B cell (primary cell): ENCODE measurements at places on chromosomes 4 and X. TPM values are rescaled to one million over a fixed set of nuclear protein-coding genes. Genes with fewer than 3 reads are reported as not detected.

DNA sequence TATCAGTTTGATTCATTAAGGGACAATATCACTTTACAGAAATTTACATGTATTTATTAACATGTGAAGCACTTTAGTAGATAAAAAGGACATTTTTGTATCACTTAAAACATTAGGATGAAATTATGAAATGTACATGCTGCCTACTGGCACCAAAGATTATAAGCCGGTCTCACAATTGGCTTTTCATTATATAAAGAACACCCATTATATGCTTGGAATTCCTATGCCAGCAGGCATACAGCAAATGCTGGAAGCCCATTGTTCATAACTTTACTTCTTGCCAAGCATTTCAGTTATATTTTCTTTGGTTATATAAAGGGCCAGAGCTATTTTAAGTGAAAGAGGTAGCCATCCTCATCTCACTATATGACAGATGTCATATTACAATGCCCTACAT is 145.9 kb downstream of the DMD start:
- H3K27ac ChIP-seq = no peak overlapping the region
- no peaks in the 10 kb centered on the region for H3K36me3 ChIP-seq
- H3K27me3 ChIP-seq = no peaks in the 10 kb centered on the region
- no peaks in the 10 kb centered on the region for H3K4me1 ChIP-seq
- no peak overlapping the region for H3K4me3 ChIP-seq

DNA sequence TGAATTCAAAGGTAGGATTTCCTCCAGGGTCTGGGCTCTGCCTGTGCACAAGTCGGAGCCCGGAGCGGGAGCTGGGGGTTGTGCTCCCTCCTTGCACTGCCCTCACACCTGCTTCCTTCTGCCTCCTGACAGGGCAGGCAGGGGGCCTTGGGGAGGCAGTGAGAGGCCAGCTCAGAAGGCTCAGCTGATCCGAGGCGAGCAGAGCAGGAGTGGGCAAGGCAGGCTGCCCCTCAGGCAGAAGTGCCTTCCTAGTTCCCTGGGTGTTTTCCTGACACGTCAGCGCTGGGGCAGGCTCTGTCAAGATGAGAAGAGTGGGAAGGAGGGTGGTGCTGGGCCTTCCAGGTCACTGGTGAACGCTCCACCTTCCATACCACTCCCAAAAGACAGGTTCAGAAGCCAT is 5.5 kb upstream of the IRAK1 start:
- no peak for DNase-seq
- H3K4me1 ChIP-seq = peaks cover 6% of the 10 kb centered on the region
- H3K4me3 ChIP-seq = no peak overlapping the region

DNA sequence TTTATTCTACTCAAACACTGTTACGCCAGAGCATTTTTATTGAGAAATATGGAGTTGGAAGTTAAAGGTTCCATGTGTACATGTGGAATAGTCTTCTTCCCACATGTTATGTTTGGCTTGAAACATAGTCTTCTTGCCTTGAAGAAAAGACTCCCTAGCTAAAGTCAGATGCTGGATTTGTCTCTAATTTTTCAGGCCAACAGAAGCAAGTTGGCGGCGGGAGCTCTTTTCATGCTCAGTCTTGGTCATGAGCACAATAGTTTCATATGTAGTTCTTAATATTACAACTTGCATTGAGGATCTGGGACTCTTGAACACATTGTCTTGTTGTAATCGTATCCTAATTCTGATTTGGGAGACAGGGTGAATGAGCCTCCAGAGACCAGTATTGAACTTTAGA is 19.4 kb downstream of the SEPTIN11 start:
- no peak overlapping the region for H3K4me3 ChIP-seq
- no peaks in the 10 kb centered on the region for H3K4me1 ChIP-seq

DNA sequence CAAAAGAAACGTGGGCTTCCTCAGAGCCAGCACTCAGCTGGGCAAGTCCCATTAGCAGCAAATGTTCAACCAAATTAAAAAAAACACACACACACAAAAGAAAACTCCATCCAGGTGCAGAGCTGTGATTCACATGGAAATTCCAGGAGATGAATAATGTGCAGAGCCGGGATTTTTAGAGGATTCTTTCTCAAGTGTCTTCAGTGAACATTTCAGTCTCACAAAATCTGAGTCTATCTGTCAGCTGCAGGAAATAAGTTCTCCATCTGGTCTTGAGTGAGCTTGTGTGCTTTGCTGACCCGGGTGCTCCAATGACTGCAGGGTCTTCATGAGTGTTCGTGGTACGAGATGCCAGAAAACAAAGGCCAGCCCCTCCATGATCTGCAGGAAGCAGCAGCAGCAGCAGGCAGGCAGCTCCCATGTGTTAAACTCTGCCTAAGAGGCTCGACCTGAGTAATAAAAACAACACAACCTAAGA is 44.3 kb downstream of the RASGEF1B start:
- H3K4me3 ChIP-seq = no peak overlapping the region
- H3K4me1 ChIP-seq = peaks cover 6% of the 10 kb centered on the region
- no peak overlapping the region for H3K27ac ChIP-seq
- H3K27me3 ChIP-seq = no peaks in the 10 kb centered on the region
- DNase-seq = no peak

DNA sequence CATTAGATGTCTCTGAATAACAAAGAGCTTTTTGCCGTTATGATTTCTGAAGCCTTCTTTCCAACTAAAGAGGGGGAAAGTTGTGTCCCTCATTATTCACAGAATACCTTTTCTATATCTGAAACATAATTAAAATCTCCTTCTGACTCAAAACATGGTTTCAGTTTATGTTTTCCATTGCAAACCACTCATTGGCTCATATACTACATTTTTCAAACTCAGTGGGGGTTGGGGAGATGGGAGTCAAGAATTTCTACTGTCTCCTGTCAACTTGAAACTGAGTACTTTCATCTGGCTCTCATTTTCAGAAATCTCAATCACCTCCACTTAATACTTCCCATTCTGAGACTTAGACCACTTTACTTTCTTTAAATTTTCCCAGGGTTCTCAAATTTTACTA is 1839.5 kb upstream of the PCDH10 start:
- H3K4me3 ChIP-seq = no peak overlapping the region
- no peak for DNase-seq
- no peaks in the 10 kb centered on the region for H3K27me3 ChIP-seq

- no peaks in the 10 kb centered on the region for H3K4me1 ChIP-seq
- H3K4me3 ChIP-seq = no peak overlapping the region
- no peaks in the 10 kb centered on the region for H3K36me3 ChIP-seq
- no peaks in the 10 kb centered on the region for H3K27me3 ChIP-seq
- H3K27ac ChIP-seq = no peak overlapping the region
- DNase-seq = no peak
Measured at GRCh38 chr4:37008199-37008598, 236.3 kb upstream of the NWD2 start.

DNA sequence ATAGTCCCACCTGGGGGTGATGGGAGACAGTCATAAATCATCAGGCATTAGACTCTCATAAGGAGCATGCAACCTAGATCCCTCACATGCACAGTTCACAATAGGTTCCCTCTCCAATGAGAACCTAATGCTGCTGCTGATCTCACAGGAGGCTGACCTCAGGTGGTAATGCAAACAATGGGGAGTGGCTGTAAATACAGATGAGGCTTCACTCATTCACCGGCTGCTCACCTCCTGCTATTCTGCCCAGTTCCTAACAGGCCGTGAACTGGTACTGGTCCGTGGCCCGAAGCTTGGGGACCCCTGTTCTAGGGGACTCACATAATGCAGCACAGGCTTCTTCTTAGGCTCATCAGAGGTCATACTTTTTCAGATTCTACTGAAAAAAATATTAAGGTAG is 625.9 kb upstream of the AGA start:
- no peak overlapping the region for H3K4me3 ChIP-seq
- no peak overlapping the region for H3K27ac ChIP-seq
- H3K27me3 ChIP-seq = no peaks in the 10 kb centered on the region
- no peak for DNase-seq
- H3K36me3 ChIP-seq = no peaks in the 10 kb centered on the region

DNA sequence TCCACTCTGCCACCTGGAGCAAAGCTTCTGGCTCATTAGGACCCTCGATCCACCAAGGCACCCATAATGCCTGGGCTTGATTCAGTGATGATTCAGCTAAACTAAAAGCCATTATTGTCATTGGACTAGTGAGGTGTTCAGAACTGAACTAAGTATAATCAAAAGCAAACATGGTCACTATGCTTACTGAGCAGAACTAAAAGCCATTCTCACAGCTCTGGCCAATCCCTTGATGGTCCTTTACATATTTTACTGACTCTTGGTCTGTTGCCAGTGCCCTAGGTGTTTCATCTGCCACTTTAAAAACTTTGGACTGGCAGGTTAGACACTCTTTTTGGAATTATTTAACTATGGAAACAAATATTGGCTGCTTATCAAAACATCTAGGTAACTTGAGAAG is 703.5 kb downstream of the FAT4 start:
- no peaks in the 10 kb centered on the region for H3K36me3 ChIP-seq
- no peak for DNase-seq
- H3K27me3 ChIP-seq = no peaks in the 10 kb centered on the region
- no peak overlapping the region for H3K27ac ChIP-seq
- H3K4me3 ChIP-seq = no peak overlapping the region

- no peak overlapping the region for H3K27ac ChIP-seq
- no peaks in the 10 kb centered on the region for H3K36me3 ChIP-seq
- no peaks in the 10 kb centered on the region for H3K27me3 ChIP-seq
- no peak overlapping the region for H3K4me3 ChIP-seq
- no peak for DNase-seq
Measured at GRCh38 chr4:96262057-96262456, 422.2 kb downstream of the PDHA2 start.

GRCh38 chr4:176084769-176085168 is 19.1 kb downstream of the WDR17 start:
- DNase-seq = no peak
- peaks cover 6% of the 10 kb centered on the region for H3K4me1 ChIP-seq
- no peak overlapping the region for H3K27ac ChIP-seq
- no peaks in the 10 kb centered on the region for H3K36me3 ChIP-seq

GRCh38 chrX:47596256-47596655 is 14.0 kb downstream of the TIMP1 start:
- no peaks in the 10 kb centered on the region for H3K4me1 ChIP-seq
- H3K4me3 ChIP-seq = no peak overlapping the region
- H3K36me3 ChIP-seq = no peaks in the 10 kb centered on the region

DNA sequence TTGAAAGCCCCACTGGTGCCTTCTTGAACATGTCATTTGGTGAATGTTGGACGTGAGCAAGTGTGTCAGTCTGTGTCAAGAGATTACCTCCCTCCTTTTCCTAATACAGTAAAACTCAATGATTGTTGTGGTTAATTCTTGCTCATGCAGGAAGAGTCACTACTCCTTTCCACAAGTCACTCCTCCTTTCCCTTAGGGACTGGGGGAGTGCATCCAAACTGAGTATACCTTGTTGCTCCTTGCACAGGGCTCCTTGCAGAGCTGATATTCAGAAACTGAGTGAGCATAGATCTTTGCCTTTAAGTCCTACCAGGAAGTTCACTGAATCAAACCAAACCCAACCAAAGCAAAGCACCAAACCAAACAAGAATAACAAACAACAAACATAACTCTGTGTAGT is 63.9 kb downstream of the GPR50 start:
- no peaks in the 10 kb centered on the region for H3K27me3 ChIP-seq
- H3K36me3 ChIP-seq = no peaks in the 10 kb centered on the region
- H3K4me3 ChIP-seq = no peak overlapping the region
- no peak for DNase-seq
- no peak overlapping the region for H3K27ac ChIP-seq

GRCh38 chr4:139833151-139833910 is 167.7 kb downstream of the MGST2 start:
- H3K36me3 ChIP-seq = no peaks in the 10 kb centered on the region
- no peaks in the 10 kb centered on the region for H3K4me1 ChIP-seq
- H3K4me3 ChIP-seq = no peak overlapping the region
- H3K27ac ChIP-seq = no peak overlapping the region
- H3K27me3 ChIP-seq = no peaks in the 10 kb centered on the region

DNA sequence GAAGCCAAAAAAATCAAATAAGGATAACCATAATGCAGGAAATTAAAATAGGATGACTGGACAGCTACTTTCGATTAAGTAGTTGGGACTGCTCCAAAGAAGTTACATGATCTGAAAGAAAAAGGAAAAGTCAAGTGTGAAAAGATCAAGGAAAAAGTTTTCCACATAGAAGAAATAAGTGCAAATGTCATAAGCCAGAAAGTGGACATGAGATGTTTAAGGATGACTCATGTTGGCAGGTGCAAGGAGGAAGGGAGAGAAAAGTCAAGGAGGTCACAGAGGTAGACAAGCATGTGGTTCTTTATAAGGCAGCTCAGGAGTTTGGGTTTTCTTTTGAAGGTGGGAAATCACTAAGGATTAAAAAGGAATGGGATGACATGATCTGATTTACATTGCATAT is 89.8 kb upstream of the GPRIN3 start:
- no peaks in the 10 kb centered on the region for H3K36me3 ChIP-seq
- H3K4me3 ChIP-seq = no peak overlapping the region
- no peak for DNase-seq
- no peak overlapping the region for H3K27ac ChIP-seq
- H3K27me3 ChIP-seq = peaks cover 5% of the 10 kb centered on the region

GRCh38 chrX:114999906-115000305 is 17.5 kb downstream of the IL13RA2 start:
- H3K4me1 ChIP-seq = no peaks in the 10 kb centered on the region
- no peaks in the 10 kb centered on the region for H3K27me3 ChIP-seq
- H3K27ac ChIP-seq = no peak overlapping the region
- H3K36me3 ChIP-seq = no peaks in the 10 kb centered on the region

DNA sequence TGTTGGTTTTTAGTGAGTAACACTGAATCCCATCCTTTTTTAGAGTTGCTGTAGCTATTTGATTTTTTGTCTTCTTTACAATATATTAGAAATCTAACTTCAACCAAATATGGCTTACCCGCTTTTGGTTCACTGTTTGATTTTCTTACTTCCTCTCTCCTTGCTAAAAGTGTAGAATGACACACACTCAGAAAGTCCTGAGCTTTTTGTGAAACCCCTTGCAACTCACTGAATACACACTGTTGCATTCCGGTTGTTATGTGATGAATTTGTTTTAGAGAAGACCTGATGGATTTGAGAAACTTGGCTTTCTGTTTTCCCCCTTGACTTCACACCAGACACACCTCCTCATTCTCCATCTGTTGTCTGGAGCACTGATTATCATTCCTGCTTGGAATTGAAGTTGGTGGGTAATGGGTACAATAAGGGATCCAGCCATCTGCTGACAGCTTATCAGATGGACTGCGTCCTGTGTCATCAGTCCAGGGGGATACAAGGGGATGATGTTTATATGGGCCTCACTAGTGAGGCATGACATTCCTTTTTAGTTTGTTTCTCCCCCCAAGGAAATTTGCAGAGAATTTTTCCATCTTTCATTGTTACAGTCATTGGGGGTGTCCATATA is 5.2 kb downstream of the TMEM164 start:
- H3K4me3 ChIP-seq = no peak overlapping the region
- peaks cover 18% of the 10 kb centered on the region for H3K4me1 ChIP-seq
- no peak for DNase-seq
- no peak overlapping the region for H3K27ac ChIP-seq
- no peaks in the 10 kb centered on the region for H3K27me3 ChIP-seq
- no peaks in the 10 kb centered on the region for H3K36me3 ChIP-seq

The ETDC gene
- not detected in 2 replicates for total RNA-seq

The STATH gene
- not detected in 2 replicates for total RNA-seq

The HPGDS gene
- not detected in 2 replicates for total RNA-seq

The REPS2 gene
- total RNA-seq = 4.9 and 9.4 TPM in 2 replicates

The GNPDA2 gene
- 15.1 and 15.5 TPM in 2 replicates for total RNA-seq

The GLRA2 gene
- not detected in 2 replicates for total RNA-seq

The CXorf66 gene
- not detected in 2 replicates for total RNA-seq

The RPL9 gene
- total RNA-seq = 2,031 and 2,048 TPM in 2 replicates

The CORIN gene
- 0.25 TPM in 1 of 2 replicates, not detected in the other for total RNA-seq

The VCX2 gene
- total RNA-seq = not detected in 2 replicates

The PPAT gene
- 6.7 and 9.2 TPM in 2 replicates for total RNA-seq

The GSX2 gene
- 0.47 and 0.58 TPM in 2 replicates for total RNA-seq

The USP9X gene
- 87.6 and 91.9 TPM in 2 replicates for total RNA-seq

The EMCN gene
- total RNA-seq = not detected in 2 replicates

The LAS1L gene
- total RNA-seq = 44.5 and 46.7 TPM in 2 replicates

The PPP2R2C gene
- not detected in 2 replicates for total RNA-seq

The PDLIM3 gene
- 0.07 and 0.15 TPM in 2 replicates for total RNA-seq

The NPY2R gene
- not detected in 2 replicates for total RNA-seq
